ENCODE measurements at places on chromosomes 1 and 21. TPM values are rescaled to one million over a fixed set of nuclear protein-coding genes. Genes with fewer than 3 reads are reported as not detected.

Gene ZNHIT6
- total RNA-seq = 14.5 TPM

Gene RNU11
- total RNA-seq = not detected

Gene FHAD1
- total RNA-seq = 73.3 TPM

Gene C1orf141
- 9.5 TPM for total RNA-seq

Gene C1QA
- 29.8 TPM for total RNA-seq

Gene DMBX1
- 1.7 TPM for total RNA-seq

Gene RAB3B
- 1.4 TPM for total RNA-seq

Gene AGL
- 19.6 TPM for total RNA-seq

Gene HLCS
- total RNA-seq = 30.1 TPM

Gene CTSE
- total RNA-seq = not detected

Gene RHD
- 0.50 TPM for total RNA-seq

Gene FBXO2
- total RNA-seq = 11.3 TPM

Gene MTX1
- 118 TPM for total RNA-seq

Gene RPTN
- 0.06 TPM for total RNA-seq

Gene SERINC2
- 10.8 TPM for total RNA-seq

Gene GJA8
- 10.2 TPM for total RNA-seq

Gene ITLN2
- 6.4 TPM for total RNA-seq

Gene CRNN
- total RNA-seq = 0.16 TPM

Gene PADI1
- total RNA-seq = 0.31 TPM

Gene KCNE2
- total RNA-seq = 0.37 TPM

Gene BLACAT1
- 14.4 TPM for total RNA-seq

Gene DISC1
- 6.8 TPM for total RNA-seq

Gene VASH2
- 9.5 TPM for total RNA-seq

Gene C8A
- total RNA-seq = not detected

Gene CR1L
- not detected for total RNA-seq

Gene LORICRIN
- total RNA-seq = 0.31 TPM

Gene BSND
- 0.24 TPM for total RNA-seq

Gene TENT5C
- 38.4 TPM for total RNA-seq

Gene FCAMR
- total RNA-seq = 0.31 TPM

Gene VWA5B1
- 13.1 TPM for total RNA-seq

Gene FLG2
- 0.08 TPM for total RNA-seq

Gene LRRC38
- total RNA-seq = 1.6 TPM

Gene OR2L13
- total RNA-seq = 1.0 TPM

Gene S100A1
- 8.2 TPM for total RNA-seq

Gene MATN1
- total RNA-seq = 0.62 TPM

Gene NEK2
- total RNA-seq = 53.9 TPM

Gene KRTAP13-4
- not detected for total RNA-seq

Gene SLC45A3
- total RNA-seq = 8.9 TPM

Gene SH3D21
- 6.8 TPM for total RNA-seq

Gene ATP5PO
- total RNA-seq = 136 TPM

Gene CRYBG2
- total RNA-seq = 4.9 TPM

Gene AMY2A
- 0.24 TPM for total RNA-seq

Gene FCRL6
- total RNA-seq = not detected

Gene TMOD4
- not detected for total RNA-seq

Measured in testis (tissue), 5 donors.